ENCODE measurements at places on chromosomes 1 and 21.

DNA sequence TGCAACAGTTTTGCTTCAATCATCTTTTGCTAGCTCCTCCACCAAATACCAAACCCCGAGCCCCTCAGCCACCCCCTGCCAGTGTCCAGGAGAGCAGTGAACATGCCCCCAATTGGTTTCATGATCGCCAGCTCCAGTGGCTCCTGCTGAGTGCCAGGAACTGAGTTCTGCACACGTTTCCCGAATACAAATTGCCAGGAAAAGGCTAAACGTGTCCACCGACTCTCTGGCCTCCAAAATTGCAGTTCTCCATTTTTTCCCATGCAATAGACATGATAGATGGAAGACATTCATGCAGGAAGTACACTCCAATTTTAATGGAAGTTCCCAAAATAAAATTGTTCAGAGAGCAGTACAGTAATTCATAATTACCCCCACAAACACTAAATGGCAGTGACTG lies 101.3 kb downstream of the SPSB1 start:
- no peak for DNase-seq

GRCh38 chr21:28338701-28339305 lies 653.9 kb downstream of the LTN1 start:
- no peak for DNase-seq

- DNase-seq = no peak
These were observed 46.6 kb upstream of the APOBEC4 start for GRCh38 chr1:183699616-183700160.

GRCh38 chr1:167529829-167530474 lies 11.6 kb upstream of the CD247 start:
- no peak for DNase-seq

- DNase-seq = no peak
These were observed 210.9 kb downstream of the DSCAM start for GRCh38 chr21:40636026-40636425.

- DNase-seq = no peak
These were observed 73.3 kb upstream of the RALGPS2 start for GRCh38 chr1:178651742-178652141.

GRCh38 chr1:91769742-91770141 lies 116.2 kb downstream of the TGFBR3 start:
- no peak for DNase-seq

- DNase-seq = peak; percentile 21
These were observed 24.6 kb downstream of the ANGPTL3 start for GRCh38 chr1:62621907-62622306.

- no peak for DNase-seq
These were observed 66.6 kb downstream of the BCAR3 start for GRCh38 chr1:93614986-93615581.

GRCh38 chr21:26366781-26367180 lies 196.2 kb upstream of the APP start:
- no peak for DNase-seq

DNA sequence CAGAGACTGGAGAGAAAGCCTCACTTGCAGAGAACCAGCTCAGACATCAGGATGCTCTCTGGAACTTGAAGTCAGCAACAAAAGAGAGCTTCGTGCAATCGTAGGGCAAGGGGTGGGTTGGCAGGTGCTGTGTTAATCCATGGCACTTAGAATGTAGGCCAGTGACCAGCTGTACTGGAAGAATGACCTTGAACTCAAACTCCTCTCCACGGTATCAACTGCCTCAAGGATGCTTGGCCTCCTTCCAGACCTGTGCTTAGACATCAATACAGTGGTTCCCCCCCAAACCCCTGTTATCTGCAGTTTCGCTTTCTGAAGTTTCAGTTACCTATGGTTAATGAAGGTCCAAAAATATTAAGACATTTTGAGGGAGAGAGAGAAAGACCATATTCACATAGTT lies 6.5 kb downstream of the KANK4 start:
- DNase-seq = no peak

DNA sequence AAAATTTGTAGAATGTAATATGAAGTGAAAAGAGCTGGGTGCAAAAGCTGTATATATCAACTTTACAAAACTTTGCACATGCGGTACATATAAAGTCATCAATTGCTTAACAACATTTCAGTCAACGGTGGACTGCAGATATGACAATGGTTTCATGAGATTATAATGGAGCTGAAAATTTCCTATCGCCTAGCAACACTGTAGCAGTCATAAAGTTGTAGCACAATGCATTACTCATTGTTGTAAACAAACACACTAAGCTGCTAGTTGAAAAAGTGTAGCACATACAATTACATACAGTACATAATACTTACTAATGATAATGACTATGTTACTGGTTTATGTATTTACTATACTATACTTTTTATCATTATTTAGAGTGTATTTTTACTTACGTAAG lies 64.0 kb downstream of the RGS7 start:
- no peak for DNase-seq

DNA sequence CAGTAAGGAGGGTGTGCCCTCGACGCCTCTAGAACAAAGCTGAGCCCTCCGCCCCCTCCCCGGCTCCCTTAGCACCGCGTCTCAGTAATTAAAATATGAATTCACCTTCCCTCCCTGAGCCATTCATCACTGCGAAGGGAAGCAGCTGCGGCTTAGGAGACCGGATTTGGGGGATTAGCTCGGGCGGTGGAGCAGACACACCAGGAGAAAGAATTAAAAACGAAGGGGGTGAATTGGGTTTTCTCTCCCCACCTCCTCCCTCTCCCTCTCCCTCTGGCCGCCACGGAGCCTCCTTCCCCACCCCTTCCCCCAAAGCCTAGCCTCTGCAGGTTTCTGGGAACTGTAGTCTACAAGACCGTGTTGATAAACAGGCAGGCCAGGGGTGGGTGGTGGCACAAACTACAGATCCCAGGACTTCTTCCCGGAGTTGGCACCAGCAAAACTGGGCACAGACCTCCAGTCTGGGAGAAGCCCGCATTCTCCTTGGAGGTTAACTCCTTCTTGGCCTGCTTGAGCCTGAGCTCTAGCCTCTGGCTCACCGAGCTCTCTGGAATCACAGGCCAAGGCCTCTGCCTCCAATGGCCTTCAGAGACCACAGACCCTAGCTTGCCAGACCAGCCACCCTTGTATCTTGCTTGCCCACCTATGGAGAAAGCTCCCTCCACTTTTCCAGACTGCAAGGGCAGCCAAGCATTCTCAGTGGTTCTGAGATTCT lies 10.8 kb downstream of the BLACAT1 start:
- no peak for DNase-seq

DNA sequence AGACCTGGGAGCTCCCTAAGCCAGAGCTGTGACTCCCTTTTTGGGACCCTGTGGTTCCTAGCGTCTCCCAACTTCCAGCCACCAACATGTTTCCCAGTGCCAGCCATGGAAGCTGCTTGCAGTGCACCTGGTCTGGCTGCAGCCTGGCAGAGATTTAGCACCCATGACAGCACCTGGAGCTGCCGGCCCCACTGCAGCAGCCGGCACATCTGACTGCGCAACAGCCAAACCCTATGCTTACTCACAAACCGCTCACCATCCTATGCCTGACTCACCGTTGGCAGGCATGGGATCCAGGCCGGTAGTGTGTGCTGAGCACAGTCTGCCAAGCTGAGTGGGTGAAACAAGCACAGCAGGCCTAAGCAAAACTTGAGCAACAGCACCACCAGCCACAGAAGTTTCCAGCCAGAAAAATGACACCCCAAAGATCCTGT lies 435.9 kb upstream of the PRMT6 start:
- DNase-seq = no peak

GRCh38 chr1:64038965-64039364 lies 164.5 kb upstream of the UBE2U start:
- no peak for DNase-seq

GRCh38 chr1:204354579-204354978 lies 5.2 kb downstream of the PLEKHA6 start:
- DNase-seq = no peak

DNA sequence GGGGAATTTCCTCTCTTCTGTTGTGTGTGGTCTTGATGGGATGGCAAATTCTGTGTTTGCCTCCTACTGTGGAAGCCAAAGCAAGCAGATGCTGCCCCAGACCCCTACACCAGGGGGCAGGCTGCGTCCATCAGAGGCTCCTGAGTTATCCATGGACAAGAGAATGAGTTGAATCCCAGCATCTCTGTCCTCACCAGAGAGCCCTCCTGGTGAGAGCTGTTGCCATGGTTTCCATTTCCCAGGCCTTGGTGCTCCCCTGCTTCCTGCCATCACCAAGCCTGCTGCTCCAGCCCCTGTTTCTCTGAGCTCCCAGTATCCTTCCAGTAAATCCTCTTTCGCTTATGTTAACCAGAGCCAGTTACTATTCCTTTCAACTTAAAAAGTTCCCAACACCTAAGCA lies 20.4 kb upstream of the GNG12 start:
- peak; percentile 11 for DNase-seq

GRCh38 chr21:45103971-45104520 lies 29.7 kb downstream of the ADARB1 start:
- no peak for DNase-seq

DNA sequence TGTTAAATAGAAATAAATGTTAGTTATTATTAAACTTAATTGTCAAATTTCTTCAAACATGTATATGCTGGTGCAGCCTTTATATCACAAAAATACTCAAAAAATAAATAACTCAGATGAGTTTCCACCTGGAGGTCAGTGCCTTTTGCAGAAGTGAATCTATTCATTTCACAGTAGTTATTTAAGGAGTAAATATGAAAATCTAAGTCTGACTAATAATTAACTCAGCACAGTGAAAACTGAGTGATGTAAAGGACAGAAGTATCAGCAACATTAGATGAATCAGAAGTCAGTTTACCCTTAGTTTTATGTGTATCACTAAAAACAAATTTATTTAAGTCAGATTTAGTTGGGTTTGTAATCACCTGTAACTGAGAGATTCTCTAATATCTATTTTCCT lies 2135.4 kb downstream of the MRPL39 start:
- no peak for DNase-seq

Data from AML-193 (cell line).